ENCODE measurements at places on chromosomes 2 and 18.

- no peak for DNase-seq
These were observed 320.0 kb upstream of the TRIB2 start for GRCh38 chr2:12396699-12397098.

DNA sequence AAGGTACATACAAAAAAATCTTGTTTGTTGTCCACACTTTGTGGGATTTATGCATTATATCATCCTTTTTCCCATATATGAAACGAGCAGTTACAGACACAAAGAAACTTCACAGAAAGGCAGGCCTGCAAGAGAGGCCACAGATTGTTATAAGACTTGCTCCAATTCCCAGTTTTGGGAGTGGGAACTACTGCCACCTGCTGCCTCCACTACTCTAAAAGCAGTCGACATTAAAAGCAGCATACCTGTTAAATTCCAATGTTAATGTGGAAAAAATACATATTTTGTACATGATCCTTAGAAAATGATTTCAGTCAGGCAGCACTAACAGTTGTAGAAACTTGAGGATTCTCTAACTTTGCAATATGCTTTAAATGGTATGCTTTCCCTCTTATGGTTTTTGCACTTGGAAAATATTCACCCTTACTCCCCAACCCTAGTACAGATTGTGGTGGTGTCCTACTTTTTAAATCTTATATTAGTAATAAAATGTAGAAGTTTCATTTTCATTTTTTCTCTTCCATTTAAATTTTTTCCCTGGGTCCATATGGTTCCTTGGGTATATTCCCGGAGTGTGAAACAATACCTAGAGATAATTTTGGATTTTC lies 37.9 kb downstream of the SLC38A11 start:
- DNase-seq = no peak

- no peak for DNase-seq
These were observed 45.9 kb downstream of the NCK2 start for GRCh38 chr2:105790461-105791149.

GRCh38 chr2:203619267-203619878 lies 84.3 kb upstream of the RAPH1 start:
- no peak for DNase-seq

- no peak for DNase-seq
These were observed 58.5 kb downstream of the CABYR start for GRCh38 chr18:24197412-24197811.

- no peak for DNase-seq
These were observed 70.2 kb upstream of the SH3BP4 start for GRCh38 chr2:234881413-234882241.
